ENCODE measurements at places on chromosomes 13 and 19.

DNA sequence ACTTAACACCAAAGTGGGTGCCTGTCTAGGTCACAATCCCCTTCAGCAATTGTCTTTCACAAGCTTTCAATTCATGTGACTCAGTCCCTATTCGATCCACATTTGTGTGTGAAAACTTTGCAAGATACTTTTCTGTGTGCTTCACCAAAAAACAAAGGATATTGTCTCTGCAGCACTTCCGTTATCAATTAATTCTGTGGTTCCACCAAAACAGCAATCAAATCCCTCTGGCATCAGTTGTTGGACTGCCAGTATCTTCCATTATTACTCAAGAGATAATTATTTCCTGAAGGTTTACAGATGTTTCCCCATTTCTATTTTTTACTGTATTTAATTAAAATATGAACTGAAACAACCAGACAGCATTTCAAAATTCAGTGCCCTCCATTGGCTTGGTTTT is 481.4 kb downstream of the SUCLA2 start:
- no peak for DNase-seq

DNA sequence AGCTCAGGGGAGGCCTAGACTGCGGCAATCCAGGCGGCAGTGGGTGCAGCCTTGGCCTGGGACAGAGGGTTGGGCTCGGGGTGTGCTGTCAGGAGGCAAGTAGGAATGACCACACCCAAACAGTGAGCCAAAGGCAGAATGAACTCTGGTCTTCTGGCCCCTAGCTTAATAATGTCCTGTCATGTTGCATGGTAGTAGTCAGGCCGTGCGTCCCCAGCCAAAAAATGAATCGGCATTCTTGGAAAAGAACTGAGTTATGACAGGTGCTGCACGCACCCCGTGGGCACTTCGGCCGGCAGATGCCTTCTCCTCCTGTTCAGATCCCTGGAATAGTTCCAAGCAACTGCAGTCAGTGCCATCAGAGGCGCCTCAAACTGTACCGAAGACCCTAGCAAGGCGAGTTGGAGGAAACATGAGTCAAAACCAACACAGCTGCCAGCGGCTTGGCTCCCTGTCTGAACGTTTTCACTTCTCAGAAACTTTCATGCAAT is 55.9 kb downstream of the ATP7B start:
- peak; percentile 15 for DNase-seq

DNA sequence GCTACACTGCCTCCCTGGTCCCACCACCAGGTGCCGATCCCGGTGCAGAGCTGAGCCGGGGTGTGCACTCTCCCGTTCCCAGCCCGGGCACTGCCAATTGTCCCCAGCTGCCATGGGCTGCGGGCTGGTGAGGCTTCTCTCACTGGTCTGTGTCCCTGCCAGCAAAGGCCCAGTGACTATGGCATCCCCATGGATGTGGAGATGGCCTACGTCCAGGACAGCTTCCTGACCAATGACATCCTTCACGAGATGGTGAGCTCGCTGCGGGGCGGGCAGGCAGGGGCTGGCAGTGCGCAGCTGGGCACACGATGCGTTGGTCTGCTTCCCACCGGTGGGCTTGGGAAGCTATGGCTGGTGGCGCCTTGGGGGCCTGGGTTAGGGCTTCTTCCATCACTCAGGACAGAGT is 14.6 kb downstream of the MPND start:
- no peak for DNase-seq

DNA sequence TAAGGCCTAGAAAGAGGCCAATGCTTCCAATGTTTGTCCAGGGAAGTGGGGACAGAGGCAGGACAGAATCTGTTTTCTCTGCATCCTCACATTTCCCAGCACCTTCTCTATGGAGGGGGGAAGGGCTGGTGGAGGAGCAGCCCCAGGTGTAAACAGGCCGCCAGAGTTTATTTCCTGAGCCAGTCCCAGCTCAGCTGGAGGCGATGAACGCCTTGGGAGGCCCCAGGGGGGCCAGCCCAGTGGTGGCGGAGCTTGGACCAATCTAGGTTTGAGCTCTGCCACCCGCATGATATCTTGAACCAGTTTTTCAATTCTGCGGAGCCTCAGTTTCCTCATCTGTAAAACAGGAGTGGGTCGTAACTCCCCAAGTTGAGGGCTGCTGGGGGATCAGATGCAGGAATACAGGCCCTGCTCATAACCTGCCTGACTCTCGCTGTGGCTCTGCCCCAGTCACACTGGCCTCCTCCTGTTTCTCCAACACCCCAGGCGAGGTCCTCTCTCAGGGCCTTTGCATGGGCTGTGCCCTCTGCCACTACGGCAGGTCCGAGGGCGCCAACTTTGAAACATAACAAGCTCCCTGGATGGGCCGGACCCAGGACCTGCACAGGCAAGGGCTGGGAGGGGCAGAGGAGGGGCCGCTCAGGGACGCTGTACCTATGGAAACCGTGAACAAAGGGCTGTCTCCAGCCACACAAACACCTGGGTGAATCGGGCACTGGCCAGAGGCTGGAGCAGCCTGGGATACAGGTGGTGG is 1.1 kb downstream of the TNFAIP8L1 start:
- peak; percentile 81 for DNase-seq

DNA sequence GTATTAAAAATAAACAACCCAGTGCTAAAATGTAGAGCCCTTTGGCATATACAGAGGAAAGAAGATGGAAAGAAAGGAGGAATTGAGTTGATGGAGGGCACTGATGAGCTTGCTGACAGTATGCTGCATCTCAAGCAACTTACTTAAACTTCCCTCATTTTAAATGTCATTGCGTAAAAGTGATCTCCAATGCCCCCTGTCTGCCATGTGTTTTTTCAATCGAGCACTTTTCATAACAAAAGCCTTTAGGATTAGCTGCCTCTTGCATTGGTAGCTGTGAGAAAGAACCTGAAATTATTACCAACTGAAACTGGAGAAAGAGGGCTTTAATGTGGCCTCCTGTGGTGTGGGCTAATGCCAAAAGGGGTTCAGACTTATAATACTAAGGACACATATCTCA is 541.6 kb downstream of the SUCLA2 start:
- DNase-seq = no peak

DNA sequence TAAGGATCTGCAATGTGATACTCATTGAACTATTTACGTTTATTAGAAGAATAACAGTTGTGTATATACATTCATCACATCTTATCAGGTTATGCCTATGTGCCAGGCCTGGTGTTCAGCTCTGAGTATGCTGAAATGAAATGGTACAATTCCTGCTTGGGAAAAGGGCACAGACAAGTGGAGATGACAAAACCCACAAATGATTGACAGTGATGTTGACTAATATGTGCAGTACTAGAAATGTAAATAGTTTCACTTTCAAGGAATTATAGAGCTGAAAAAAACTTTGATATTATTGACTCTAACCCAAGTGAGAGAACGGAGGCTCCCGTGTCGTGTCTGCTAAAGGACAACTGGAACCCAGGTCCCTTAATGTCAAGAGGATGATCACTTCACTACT is 386.8 kb upstream of the DACH1 start:
- DNase-seq = peak; percentile 19

GRCh38 chr13:98722958-98723357 is 29.5 kb downstream of the SLC15A1 start:
- DNase-seq = peak; percentile 48

DNA sequence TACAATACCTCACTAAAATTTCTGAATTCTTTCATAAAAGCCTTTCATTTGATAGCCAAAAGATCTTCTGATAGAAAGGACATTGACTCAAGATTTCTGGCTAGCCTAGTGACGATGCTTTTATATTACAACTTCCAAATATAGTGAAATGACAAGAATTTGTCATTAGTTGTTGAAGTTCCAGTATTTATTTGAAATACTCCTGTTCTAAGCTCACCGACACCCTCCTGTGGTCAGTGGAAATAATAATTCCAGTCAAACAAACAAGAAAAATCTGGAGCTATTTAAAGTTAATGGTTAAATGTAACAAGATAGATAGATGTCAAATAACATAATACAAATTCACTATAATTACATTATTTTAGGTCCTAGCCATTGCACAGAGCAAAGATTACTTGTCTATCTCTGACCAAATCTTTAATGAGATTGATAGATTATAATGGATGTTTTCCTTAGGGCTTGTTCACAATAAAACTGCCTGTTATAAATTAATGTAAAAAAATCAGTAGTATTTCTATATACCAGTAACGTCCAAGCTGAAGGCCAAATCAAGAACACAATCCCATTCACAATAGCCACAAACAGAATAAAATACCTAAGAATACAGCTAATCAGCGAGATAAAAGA is 195.5 kb downstream of the RGCC start:
- DNase-seq = peak; percentile 64

GRCh38 chr13:91356919-91357612 is 9.6 kb downstream of the MIR17HG start:
- no peak for DNase-seq

GRCh38 chr19:4446704-4447200 is 10.8 kb downstream of the UBXN6 start:
- no peak for DNase-seq

DNA sequence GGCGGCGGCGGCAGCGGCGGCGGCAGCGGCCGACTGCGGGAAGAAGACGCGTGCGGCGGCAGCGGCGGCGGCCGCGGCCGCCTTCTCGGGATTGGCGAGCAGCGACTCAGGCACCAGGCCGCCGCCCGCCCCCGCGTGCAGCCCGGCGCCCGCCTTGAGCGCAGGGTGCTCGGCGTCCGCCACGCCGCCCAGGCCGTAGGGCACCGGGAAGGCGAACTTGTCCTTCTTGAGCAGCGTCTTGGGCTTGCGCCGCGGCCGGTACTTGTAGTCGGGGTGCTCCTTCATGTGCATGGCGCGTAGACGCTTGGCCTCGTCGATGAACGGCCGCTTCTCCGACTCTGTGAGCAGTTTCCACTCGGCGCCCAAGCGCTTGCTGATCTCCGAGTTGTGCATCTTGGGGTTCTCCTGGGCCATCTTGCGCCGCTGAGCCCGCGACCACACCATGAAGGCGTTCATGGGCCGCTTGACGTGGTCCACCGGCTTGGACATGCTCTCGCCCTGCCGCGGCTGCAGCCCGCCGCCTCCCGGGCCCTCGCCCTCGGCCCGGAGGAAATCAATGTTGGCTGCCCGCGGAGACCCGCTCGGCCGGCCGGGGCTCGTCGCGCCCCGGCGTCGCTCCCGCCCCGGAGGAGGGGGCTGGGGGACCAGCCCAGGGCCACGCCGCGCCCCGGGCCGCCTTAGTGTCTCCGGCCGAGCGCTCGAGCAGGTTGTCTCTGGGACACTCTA is 621 bp downstream of the SOX21 start:
- DNase-seq = peak; percentile 44

- DNase-seq = no peak
These were observed 73.0 kb downstream of the CYSLTR2 start for GRCh38 chr13:48726711-48727110.

DNA sequence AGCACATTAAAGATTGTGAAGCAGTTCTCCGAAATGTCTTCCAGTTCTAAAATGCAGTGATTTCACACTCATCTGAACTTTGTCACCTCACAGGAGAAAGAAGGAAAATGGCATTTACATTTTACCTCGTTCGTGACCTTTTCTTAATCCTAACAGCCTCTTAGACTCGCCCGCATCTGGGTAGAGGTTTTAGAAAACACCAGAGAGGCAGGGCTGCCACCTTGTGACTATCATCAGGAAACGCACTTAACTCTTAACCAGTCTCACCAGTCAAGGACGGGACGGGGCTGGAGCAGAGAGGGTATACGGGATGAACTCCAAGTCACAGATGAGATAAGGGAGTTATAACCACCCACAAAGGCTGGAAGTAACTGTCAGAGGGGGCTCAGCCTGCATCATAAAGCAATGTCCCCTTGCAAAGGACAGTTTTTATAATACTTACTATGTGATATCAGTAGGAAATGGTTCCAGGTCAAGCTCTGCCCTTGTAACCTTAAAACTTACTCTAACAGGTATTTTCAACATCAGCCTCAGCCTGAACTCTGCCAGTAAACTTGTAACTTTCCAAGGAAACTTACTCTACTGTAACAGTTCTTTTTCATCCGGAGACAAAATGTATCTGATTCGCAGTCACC is 8.6 kb upstream of the CEACAM6 start:
- peak; percentile 71 for DNase-seq

- no peak for DNase-seq
These were observed 36.6 kb downstream of the PCDH8 start for GRCh38 chr13:52811841-52812240.

DNA sequence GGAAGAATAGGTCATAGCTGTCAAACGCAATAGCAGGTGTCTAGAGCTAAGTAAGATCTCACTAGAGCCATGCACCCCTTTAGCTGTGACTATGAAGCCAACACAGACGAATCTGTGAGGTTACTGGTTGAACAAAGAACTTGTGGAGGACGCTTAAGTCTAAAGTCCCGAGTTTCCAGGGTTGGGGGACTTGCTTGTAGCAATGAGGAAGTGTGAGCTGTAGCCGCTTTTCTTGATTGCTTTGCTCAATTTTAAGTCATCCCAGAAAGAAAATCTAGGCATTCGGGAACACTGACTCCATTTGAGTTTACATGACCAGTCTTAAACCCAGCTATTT is 1.6 kb downstream of the GPC5 start:
- no peak for DNase-seq

DNA sequence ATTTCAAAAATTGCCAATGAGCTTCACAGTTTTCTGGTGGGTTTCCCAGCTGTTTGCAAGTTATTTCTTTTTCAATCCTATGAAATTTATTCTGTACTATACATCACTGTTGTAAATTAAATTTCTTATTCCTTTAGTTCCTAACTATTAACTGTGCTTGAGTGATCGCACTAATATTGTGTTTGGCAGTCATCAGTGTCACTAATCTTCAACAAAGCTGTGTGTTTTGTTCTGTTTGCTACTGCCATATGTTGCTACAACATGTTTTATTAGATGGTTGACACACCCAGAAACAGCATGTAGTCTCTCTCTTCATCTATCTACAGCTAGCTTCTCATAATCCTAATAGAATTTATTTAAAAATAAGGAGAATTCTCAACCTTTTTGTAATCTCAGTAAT is 453.6 kb upstream of the PRR20A start:
- no peak for DNase-seq

GRCh38 chr13:73428137-73428536 is 369.3 kb downstream of the KLF5 start:
- DNase-seq = peak; percentile 96

GRCh38 chr13:42266473-42266872 is 5.5 kb upstream of the AKAP11 start:
- DNase-seq = no peak

GRCh38 chr13:52001120-52001731 is 10.0 kb downstream of the ATP7B start:
- peak; percentile 62 for DNase-seq

GRCh38 chr19:24046550-24046949 is 40.4 kb upstream of the ZNF254 start:
- no peak for DNase-seq
